ENCODE measurements at places on chromosomes 5 and 9.

- no peak for DNase-seq
These were observed 332.7 kb downstream of the DIRAS2 start for GRCh38 chr9:90309809-90310520.

- no peak for DNase-seq
These were observed 118.7 kb upstream of the NEK6 start for GRCh38 chr9:124139001-124139400.

DNA sequence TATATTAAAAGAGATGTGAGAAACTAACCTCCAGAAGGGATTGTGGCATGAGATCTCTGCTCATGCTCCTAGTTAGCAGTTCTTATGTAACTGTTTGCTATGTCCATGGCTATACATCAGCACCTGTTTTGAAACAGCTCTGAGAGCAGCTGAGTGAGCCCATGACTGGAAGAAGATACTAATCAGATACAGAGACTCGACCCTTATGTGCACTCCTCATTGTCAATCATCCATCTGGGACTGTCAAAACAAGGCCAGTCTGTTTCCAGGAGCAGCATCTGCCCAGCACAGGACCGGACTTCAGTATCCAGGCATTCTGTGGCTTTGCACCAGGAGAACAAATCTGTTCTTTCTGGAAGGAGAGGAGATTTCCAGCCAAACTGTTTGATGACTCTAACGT lies 77.7 kb downstream of the EFNA5 start:
- no peak for DNase-seq

DNA sequence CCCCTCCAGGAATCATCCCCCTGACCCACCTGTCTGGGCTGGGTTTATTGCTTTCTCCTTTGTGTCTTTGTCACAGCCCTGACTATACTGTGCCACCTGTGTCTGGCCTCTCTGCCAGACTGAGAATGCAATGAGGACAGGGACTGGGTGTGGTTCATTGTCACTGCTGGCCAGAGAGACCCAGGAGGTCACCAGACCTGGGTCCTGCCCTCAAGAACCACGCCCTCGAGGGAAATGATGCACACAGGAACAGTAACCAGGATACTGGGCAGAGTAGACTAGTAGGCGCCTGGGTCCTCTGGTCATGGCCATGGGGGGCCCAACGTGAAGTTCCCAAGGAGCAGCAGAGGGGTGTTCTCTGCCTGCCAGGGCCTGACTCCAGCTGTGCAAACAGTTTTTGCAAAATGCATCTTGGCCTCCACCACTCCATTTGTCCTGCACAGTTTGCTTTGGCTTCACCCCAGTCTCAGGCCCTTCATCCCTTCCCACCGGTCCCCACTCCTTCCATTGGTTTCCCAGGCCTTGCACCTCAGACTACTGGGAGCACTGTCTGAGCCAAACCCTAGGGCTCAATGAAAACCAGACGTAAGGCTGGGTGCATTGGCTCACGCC lies 17.8 kb downstream of the RGS3 start:
- DNase-seq: no peak

GRCh38 chr9:83406921-83407320 lies 131.3 kb downstream of the FRMD3 start:
- DNase-seq: no peak

DNA sequence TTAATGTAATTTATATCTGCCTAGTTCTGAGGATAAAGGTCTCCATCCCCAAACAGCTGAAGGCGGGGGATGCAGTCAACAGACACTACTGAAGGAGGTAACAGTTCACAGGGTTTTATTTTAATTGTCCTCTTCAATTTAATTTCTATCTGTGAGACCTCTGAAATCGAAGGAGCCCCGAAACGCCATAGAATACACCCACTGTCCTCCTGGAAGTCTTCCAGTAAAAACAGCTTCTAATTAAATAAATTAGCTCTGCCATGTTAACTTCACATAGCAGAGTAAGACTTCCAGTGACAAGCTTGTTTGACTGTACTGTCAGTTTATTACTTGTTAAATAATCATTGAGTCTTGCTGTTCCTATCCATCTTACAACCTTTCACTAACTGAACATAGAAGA lies 193.5 kb downstream of the SEC61B start:
- DNase-seq: no peak

DNA sequence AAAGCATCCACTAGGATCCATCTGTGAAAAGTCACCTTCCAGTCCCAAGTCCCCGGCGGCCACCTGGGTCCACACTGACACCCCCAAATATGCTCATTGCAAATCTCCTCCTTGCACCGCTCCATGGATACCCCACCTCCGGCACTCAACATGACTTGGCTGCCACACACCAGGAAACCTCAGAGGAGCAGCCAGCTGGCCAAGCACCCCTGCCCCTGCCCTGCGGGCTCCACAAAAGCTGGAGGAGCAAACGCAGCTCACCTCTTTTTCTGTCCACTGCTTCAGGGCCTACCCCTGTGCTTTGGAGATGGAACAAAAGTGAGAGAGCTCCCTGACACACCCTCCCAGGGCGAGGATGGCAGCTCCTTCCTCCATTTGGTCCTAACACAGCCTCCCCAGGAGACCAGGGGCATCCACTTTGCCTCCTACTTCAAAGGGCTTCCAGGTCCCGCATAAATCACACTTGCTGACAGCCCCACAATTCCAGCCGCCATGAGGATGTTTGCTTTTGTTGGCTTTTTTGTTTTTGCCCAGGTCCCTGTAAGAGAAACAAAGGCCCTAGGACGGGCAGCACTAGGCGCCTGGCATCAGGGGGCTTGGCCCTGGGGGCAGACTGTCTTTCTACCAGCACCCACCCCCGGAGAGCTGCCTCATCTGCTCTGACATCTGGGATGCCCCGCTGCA lies 14.8 kb downstream of the ROR2 start:
- DNase-seq: no peak

GRCh38 chr5:93606382-93606752 lies 23.3 kb downstream of the NR2F1 start:
- no peak for DNase-seq

DNA sequence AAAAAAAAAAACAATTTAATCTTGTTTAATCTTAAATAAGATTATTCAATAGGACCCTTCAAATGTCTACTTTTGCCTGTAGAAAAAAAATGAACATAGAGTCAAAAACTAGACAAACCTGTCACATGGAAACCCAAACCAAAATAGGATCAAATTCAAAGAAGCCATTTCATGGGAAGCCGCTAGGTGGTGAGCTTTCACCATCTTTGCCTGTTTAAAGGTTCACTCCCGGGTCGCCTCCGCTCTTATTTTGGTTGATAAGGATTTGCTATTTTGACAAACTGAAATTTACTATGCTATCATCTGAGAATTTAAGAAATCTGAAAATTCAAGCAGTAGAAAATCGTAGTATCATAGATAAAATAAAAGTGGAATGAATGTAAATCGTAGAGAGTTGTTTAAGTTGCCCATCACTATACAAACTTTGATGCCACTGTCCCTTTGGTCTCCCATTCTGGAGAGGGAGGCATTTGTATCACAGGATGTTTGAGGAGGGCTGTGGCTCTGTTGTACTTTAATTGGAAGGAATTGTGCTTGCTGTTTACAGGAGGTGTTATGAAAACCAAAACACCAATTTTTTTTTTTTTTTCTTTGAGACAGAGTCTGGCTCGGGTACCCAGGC lies 43.5 kb upstream of the DNAH5 start:
- DNase-seq: peak; percentile 41

- peak; percentile 30 for DNase-seq
These were observed 19.0 kb downstream of the CMBL start for GRCh38 chr5:10288592-10289219.

DNA sequence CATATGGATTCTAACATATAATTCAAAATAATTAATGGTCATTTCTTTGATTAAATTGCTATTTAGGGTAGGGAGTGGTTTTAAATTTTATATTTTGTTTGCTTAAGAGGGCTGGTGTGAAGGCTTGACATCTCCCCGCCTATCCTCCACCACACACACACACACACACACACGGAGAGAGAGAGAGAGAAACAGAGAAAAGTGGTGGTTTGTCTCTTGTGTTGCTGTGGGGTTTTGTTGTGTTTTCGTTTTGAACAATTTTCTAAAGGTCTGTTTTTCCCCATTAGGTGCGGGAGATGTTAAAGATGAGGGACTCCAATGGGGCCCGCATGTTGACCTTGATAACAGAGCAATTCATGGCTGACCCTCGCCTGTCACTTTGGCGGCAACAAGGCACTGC lies 161.9 kb downstream of the ZSWIM6 start:
- DNase-seq: no peak

DNA sequence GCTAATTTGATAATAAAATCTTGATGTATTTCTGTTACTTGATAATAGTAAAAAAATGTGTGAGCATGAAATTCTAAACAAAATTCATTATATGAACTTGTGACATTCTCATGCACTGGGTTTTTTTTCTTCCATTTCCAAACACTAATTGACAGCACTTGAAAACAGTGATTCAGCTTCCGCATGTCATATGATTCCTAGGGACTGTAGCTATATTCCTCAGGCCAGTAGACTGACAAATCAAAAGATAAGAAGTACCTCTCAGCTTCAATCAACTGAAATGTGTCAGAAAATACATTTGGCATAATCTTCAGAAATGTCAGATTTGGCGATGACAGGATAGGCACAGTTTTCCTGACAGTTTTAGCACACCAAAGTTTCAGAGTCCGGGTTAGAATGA lies 52.5 kb downstream of the EFNA5 start:
- DNase-seq: no peak

DNA sequence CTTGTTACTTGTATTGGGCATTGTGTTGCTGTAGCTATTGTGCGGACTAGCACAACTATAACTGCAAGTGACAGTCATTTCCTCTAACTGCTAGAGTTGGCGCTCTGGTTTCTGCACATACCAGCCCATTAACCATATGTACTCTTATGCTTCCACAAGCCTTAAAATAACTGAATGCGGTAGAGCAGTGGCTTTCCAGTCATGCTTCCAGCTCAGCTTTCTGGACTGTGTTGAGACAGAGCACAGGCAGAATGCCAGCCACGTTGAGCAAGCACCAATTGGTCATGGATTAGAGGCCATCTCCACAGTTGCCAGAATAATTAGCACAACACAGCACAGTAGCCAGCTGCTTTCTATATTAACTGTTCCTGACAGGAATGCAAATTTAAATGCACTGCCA lies 12.2 kb downstream of the INVS start:
- DNase-seq: no peak

- DNase-seq: peak; percentile 94
These were observed 61.3 kb downstream of the ENC1 start for GRCh38 chr5:74579215-74579614.

DNA sequence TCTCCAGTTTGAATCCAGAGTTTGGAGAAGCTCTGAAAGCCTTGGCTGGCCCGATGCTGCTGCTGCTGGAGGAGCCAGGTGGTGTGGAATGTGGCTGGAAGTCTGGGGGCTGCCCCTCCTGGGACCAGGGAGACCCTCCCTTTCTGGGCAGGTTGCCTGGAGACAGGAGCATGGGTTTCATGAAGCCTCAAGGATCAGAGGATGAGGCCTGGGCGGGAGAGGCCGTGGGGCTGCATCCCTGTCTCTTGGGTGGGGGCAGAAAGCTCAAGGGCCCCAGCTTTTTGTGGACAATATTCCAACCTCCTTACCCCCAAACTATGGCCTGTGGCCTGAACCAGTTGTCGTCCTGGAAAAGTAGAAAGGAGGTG lies 10.1 kb downstream of the FGF18 start:
- no peak for DNase-seq

DNA sequence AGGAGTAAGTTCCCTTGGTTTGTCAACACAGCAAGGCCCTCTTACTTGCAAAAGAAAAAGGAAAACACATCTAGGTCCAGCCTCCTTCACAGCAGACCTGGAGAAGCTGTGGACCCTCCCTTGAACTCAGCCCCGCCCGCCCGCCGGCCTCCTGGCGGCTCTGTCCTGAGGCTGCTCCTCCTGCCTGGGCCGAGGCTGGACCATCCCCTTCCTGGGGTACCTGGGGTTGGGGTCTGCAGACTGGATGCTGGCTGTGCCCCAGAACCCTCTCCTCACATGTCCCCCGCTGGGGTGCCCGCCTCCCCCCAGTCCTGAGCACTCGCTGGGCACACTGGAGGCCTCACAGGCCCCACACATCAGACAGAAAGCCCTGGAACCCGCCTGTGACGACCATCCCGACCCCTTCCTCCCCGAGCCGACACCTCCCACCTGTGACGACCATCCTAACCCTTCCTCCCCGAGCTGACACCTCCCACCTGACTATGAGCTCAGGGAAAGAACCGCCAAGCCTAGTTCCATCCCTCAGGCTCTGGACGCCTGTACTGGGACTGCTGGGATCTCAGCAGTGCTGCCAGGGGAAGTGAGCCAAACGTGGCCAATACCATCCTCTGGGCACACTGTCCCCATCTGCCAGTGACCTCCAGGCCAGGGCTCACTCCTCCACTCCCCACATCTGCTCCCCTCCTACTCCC lies 7.2 kb upstream of the TMEM210 start:
- DNase-seq: no peak

DNA sequence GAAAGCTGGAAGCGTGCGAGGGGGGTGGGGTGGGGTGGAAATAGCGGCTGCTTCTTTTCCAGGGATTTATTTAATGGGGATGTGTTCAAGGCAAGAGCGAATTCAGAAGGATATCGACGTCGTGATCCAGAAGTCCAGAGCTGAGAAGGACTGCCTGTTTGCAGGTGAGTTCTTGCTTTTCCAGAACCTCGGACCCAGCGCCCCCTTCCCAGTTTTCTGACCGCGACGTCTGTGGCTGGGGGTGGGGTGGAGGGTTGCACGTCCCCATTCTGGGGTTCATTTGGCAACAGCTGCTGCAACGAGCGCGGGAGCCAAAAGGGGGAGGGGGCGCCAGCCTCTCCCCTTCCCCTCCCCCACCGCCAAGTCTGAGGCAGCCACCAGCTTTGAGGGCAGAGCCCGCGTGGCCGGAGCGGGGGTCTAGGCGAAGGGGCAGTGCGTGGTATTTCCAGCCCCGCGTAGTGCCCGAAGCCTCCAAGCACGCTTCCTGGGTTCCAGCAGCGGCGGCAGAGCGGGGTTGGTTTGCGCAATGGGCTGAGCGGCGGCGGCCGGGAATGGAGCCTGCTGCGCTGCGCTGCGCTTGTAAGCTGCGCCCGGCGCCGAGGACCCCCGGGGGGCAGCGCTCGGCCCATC lies 701 bp downstream of the PARP8 start:
- DNase-seq: peak; percentile 56

- no peak for DNase-seq
These were observed 26.0 kb downstream of the GAPT start for GRCh38 chr5:58517198-58517597.

Data from activated CD4-positive, alpha-beta T cell treated with anti-CD3 and anti-CD28 coated beads, Interleukin-2, Interleukin-6, amounts not matched to agents 100 ng/mL and 50 ng/mL, durations not matched to agents 16 hours and 8 hours (primary cell).